Stimulated activated CD8-positive, alpha-beta memory T cell treated with anti-CD3 and anti-CD28 coated beads, Interleukin-4, amount 100 ng/mL, for 1 hour (primary cell): ENCODE measurements at places on chromosomes 4 and X.

DNA sequence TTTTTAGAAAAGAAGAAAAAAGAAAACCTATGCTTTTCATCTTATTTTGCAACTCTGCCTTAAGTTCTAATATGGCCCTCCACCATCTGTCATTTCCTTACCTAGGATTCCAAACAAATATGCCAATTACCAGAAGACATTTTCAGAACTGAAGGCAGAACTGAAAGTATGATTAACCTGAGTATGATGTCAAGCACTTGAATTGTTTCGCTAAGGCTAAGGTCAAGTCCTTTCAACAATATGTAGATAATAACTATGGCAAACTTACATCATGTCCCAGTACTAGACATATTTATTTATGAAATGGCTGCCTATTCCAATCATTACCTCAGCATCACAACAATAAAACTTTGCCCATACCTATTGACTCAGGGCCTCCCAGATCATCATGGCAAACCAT, 91.0 kb downstream of the OR13H1 start:
- no peak for DNase-seq

DNA sequence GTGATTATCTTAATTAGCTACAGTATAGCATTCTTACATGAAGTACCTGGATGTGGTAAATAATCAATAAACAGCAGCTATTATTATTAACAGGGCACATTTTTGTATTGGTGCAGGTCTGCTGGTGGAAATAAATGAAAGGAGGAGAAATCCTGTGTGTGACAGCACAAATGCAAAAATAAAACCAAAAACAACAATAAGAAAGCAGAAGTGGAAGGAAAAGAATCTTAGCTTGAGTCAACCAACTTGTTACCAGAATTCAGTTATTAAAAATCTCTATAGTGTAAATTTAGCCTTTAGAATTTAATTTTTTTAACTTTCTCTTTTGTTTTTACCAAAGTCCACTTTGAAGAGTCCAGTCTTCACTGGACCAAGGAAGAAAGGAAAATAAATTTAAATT, 63.1 kb upstream of the LSM6 start:
- DNase-seq: no peak

DNA sequence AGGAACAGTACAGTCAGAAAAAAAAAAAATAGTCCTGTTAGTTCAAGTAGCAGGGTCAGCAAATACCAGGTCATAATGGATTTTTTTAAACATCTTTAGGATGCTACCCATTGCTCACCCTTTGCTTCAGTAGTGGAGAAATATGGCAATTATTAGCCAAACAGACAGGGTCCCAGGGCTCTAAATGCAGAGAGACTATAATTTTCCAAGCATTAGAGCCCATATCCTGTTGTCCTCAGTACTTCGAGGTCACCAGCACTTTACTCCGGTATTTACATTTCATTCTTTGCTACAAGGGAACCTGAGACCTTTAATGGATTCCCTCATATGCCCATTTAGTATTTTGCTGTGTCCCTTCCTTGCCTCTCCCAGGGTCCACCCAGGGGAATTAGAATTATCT, 1562.9 kb upstream of the TENM3 start:
- no peak for DNase-seq

DNA sequence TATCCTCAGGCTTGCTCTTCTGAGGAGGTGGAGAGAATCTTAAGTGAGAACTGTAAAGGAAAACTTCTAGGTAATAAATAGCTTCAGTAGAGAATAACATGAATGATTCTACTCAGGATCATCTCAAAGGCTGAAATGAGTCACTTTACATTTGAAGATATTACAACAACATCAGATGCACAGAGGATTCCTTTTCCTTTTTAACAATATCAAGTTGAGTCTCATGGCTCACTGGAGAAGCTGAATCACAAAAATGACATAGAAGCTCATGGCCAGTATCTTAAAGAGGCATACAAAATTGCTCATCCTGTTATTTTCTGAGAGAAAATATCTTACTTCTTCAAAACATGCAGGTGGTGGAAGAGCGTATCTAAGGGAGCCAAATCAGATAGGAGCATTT, 72.5 kb upstream of the EMCN start:
- DNase-seq: no peak

DNA sequence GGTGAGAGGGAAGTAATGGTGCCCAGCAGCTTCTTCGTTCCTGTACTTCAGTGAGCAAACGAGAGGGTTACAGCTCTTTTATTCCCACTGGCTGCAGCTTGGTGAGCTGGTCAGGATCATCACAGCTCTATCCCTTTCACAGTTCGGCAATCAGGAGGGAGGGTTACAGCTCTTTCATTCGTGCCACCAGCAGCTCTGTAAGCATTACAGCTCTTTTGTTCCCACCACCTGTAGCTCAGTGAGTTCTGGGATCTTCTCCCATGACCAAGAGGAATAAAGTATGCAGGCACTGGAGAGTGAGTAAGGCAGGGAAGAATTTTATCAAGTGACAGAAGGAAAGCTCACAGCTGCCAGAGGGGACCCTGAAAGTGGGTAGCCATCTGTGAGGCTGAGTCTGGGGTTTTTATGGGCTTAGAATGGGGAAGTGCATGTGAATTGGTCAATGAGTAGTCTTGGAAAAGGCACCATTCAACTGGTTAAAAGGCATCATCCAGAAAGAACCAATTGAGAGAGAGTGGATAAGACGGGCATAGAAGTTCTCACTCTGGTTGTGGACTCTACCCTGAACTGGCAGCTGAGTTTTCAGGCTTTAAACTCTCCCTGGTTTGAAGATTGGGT, 123.7 kb downstream of the COX18 start:
- no peak for DNase-seq

DNA sequence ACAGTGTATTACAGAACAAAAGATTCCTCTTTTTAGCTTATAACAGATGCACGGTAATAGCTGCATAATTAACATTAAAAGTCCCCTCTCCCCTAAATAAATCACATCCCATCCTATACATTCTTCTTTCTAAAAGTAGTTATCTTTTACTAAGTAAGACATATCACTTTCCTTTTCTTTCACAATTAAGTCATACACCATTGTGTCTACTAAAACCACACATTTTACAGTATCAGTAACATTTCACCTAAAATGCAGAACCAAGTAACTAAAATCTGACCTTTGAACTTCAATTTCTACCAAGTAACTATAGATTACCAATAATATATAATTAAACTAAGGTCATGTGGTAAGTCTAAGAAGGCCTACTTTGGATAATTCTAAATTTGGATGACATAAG, 14.2 kb downstream of the DHX15 start:
- DNase-seq: no peak

GRCh38 chr4:86908251-86908657, 16.0 kb upstream of the C4orf36 start:
- no peak for DNase-seq

DNA sequence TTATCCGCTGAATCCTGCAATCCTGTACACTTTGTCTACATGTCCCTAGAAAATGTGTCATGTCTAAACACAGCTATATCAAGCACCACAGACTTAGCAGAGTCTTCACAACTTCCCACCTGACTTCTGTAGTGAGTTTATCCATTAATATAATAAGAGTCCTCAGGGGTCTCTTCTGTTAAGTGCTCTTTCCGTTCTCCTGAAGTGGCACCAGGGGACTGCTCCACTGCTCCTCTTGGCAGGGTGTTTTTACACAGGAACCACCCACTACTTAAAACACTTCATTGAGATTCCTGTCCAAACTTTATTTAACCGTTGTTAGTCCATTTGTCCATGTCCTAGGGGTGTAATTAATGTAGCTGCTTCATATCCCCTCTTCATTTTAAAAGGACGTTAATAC, 1000.4 kb downstream of the STPG2 start:
- no peak for DNase-seq

DNA sequence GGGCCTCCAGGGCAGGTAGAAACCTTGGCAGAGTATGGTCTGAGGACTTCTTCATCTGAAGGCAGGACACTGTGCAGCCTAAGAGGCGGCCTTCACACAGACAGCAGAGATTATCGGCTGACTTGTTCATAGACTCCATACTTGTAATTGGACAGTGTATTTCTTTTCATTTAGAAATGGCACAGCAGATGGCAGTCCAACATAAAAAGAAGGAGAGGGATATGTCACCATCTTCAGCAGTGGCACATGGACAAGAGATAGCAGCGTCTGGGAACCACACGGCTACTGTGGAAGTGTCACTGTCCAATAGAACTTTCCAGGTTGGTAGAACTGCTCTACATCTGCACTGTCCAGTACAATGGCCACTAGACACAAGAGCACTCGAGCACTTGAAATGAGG, 21.7 kb upstream of the GEMIN8 start:
- no peak for DNase-seq

DNA sequence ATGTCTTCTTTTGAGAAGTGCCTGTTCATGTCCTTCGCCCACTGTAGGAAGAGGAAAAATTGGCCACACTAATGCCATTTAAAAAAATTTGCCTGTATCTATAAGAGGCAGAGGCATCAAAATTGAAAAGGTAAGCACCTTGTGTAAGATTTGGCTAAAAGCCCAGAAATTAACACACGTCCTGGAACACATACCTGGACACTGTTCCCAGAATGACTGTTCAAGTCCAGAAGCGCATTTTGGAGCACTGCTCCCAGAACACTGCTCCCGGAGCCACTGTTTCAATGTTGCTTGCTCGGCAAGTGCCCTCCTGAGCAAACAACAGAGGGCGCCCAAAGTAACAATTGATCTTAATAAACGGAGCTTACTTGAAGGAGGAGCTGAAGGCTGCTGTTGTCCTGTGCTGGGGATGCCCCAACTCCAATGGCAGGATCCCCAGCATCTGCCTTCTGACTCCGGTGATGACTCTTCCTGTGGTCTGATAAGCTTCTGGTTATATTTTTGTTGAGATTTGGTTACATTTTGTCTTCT, 1958.6 kb downstream of the C4orf33 start:
- DNase-seq: no peak

DNA sequence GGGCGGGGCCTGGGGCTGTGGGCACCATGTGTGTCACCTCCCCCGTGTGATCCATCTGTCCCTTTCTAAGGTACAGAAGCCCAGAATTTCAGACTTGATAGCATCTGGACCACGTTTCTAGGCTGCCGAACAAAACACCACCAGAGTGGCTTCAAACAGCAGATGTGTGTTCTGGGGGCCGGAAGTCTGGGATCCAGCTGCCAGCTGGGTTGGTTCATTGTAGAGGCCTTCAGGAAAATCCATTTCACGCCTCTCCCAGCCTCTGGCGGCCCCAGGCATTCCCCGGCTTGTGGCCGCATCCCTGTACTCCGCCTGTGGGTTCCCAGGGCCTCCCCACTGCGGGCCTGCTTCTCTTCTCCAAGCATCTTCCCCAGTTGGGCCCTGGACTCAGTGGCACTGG, 39.6 kb upstream of the GPR78 start:
- no peak for DNase-seq

GRCh38 chrX:138026211-138026610, 460.3 kb downstream of the ZIC3 start:
- DNase-seq: no peak

- no peak for DNase-seq
Measured at GRCh38 chr4:26522478-26522877, 32.2 kb upstream of the CCKAR start.

- DNase-seq: no peak
Measured at GRCh38 chrX:38861489-38861888, 60.2 kb downstream of the MID1IP1 start.

- no peak for DNase-seq
Measured at GRCh38 chr4:108570993-108571569, 49.3 kb upstream of the RPL34 start.

DNA sequence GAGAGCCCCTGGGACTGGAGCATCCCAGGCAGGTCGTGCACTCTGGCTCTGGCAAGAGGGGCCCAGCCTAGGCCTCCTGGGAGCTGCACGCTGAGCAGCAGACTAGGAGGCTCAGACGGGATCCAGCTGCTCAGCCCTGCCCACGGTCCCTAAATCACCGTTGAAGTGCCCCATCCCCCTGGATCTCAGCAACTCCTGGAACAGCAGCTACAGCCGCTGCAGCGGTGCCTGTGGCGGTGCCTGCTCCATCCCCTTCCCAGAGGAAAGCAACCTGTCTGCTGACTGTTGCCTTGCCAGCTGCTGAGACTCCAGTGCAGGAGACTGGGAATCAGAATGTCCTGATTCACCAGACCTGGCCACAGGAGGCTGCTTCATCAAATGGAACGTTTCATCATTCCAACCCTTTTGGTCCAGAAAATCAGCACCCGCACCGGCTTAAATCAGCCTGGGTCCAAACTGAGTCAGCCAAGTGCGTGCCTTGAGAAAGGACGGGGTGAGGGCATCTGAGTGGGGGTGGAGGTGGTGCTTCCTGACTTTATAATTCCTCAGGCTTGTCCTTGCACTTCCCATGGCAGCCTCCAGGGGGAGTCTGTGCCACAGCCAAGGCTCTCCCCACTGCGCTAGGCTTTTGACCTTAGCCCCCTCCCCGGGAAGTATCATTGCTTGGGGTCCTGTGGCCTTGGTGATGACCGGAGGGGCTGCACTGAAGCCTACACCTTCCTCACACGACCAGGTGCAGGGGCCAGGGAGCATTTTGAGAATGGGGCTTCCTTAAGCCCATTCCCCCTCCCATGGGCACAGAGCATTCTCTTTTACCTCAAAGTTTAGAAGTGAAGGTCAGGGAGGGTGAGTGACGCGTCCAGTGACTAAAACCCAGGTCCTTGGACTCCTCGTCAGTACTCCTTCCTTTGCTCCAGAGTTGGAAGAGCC, 6.5 kb downstream of the ZNF185 start:
- DNase-seq: no peak

DNA sequence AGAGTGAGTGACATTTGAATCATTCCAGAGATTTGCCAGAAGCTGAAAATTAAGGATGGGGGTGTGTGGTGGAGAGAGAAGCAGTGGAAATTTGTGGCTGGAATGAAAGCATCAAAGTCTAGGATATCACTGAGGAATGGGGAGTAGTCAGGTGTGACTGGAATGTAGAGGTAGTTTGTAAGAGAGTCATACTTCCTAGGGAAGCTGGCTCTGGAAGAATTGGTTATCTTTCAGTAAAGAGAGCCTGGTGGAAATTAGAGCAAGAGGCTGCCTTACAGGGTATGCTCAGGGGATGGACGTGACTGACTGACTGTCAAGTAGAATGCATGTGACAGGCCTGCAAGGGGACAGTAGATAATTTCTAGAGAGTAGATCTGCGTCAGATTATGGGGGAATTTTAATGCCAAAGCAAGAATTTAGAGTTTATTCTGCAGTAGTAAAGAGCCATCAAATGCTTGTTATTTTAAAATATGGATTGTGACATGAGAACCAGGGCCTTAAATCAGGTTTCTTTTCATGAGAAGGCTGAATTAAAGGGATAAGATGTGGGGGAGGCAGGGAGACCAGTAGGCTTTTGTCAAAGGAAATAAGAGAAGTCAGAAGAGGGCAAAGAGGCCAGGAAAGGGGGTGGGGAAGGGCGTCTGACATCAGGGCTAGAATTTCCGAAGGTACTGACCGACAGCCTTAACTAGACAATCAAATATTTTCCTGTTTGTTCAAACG, 109.9 kb downstream of the AFF1 start:
- no peak for DNase-seq

GRCh38 chrX:41956027-41956426, 32.7 kb upstream of the CASK start:
- no peak for DNase-seq

DNA sequence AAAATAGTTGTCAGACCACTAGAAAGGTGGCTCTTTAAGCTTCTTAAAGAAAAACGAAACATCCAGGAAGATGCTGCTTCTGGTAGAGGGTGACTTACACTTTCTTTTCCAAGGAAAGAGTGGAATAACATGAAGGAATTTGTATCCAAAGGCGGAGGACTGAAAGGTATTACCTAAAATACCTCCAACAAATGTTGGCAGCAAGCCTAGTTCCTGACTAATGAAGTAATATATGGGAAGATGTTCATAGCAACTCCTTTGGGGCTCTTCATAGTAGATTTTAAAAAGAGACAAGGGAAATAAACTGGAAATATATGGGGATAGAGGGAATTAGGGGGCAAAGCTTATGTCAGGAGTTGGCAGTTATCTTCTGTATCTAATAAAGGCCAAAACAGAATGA, 116.2 kb downstream of the AASDH start:
- DNase-seq: no peak
